Activated T-helper 2 cell treated with anti-CD3 and anti-CD28 coated beads, Interferon-gamma antibody, Interleukin-2, Interleukin-4, amounts not matched to agents 10 μg/mL and 5 μg/mL and 100 μg/mL, durations not matched to agents 14 hours and 24 hours and 36 hours (primary cell): ENCODE measurements at places on chromosomes 3 and 15.

DNA sequence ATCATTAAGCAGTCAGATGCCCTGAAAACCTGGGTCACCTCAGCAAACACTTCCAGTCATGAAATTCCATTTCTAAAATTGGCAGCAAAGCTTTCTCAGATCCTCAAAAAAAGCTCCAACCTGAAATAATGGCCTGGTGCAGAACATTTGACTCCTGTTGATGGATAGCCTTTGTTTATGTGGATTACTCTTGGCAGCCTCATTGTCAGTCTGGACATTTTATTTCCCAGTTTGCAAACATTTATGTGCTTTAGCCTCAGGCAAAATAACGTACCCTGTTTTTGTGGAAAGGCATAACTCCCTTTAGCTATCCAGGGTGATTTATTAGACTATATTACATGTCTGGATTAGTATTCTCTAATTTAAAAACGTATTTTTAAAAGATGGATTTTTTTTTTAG is 53.9 kb downstream of the PXYLP1 start:
- no peak for DNase-seq

- no peak for DNase-seq
Observed at GRCh38 chr15:91521548-91521947, 332.0 kb upstream of the SLCO3A1 start.

GRCh38 chr3:54273791-54274190 is 151.4 kb downstream of the CACNA2D3 start:
- DNase-seq = no peak

DNA sequence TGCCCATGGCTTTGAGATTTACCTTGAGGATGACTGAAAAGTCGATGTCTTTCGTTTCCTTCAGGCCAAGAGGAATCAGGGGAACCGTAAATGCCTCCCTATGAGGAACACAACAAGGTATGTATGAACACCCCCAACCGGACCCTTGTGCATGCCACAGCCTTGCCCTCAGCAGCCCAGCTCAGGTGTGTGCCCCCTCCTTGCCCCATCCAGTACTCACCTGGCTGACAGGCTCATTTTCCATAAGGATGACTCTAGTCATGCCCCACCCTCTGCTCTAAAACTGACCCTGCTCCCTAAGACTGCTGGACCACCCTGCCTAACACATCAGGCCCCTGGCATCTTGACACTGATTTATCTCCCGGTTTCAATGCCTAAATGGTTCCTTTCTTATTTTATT is 270.0 kb downstream of the GOLGA6L6 start:
- no peak for DNase-seq

DNA sequence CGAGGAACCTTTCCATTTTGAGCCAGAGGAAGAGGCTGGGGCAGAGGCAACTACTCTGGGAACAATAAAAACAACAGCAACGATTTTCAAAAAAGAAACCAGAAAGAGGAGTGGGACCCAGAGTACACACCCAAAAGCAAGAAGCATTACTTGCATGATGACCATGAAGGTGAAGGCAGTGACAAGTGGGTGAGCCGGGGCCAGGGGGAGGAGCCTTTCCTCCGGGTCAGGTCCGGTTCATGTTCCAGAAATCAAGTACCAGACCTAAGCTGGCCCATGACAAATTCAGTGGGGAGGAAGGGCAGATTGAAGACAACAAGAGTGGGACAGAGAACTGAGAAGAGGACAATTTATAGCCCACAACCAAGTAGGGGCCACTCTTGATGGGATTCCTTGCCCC is 77.2 kb upstream of the STT3B start:
- DNase-seq = no peak

- DNase-seq = no peak
Observed at GRCh38 chr15:101264011-101264410, 12.2 kb upstream of the CHSY1 start.

DNA sequence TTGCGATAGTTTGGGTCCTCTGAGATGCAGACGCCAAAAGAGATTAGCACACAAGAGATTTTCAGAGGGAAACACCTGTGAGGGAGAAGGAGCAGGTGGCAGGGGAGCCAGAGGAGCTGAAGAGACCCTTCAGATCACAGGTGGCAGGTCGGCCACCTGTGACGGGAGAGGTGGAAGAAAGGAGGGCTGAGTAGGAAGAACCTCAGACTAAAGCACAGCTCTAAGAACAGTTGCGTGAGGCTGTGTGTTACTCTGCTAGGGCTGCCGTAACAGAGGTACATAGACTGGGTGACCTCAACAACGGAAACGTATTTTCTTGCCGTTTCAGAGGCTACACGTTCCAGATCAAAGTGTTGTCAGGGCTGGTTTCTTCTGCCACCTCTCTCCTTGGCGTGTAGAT is 38.5 kb downstream of the C2CD4A start:
- no peak for DNase-seq

DNA sequence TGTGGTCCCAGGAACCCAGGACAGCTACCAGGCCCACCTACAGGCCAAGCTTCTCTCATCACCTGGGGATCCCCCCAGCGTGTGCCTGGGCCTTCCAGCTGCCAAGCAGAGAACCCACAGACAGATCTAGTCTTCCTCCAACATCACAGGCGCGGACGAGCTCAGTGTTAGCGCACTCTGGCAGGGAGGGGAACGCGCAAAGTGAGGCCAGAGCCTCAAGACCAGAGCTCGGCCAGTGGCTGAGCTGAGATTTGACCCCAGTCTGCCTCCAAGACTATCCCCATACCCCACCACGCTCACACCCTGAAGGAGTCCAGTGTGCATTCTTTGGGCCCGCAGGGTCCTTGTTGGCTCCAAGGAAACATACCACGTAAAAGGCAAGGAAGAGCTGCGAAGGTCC is 5.1 kb downstream of the MFGE8 start:
- no peak for DNase-seq

- no peak for DNase-seq
Observed at GRCh38 chr3:48238531-48239085, 2.3 kb upstream of the ZNF589 start.

- no peak for DNase-seq
Observed at GRCh38 chr3:46186471-46187340, 21.4 kb downstream of the CCR1 start.

- DNase-seq = no peak
Observed at GRCh38 chr3:4754180-4755086, 224.8 kb upstream of the BHLHE40 start.

DNA sequence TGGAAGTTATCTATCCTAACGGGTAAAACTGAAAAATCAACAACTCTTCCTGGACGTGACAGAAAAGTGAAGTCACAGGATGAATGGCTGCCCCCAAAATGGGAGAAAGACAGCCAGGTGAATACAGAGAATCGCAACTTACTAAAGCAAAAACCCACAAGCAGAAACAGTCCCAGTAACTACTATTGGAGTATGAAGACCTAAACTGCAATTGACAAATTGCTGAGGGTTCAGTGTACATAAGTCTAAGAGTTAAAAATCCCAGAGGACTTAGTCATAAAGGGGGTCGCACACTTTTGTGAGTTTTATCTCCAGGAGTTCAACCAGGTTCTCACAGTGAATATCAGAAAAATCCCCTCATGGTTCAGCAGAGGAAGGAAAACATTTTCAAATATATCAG is 56.8 kb upstream of the IMPG2 start:
- no peak for DNase-seq

- DNase-seq = no peak
Observed at GRCh38 chr3:119553823-119554415, 5.5 kb downstream of the CD80 start.

DNA sequence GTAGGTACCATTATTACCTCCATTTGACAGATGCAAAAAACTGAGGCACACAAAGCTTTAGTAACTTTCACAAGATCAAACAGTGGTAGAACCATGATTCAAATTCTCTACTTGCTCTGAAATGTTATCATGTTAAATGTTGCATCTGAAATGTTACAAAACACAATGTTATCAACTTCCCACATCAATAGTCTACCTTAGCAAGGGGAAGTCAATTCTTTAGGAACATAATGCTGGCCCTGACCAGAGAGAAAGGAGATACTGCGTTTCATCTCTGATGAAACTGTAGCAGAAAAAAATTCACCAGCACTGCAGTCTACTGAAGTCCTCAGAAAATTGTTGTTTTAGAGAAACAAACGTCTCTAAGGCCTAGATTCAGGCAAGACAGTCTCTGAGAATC is 174.1 kb downstream of the SATB1 start:
- no peak for DNase-seq

DNA sequence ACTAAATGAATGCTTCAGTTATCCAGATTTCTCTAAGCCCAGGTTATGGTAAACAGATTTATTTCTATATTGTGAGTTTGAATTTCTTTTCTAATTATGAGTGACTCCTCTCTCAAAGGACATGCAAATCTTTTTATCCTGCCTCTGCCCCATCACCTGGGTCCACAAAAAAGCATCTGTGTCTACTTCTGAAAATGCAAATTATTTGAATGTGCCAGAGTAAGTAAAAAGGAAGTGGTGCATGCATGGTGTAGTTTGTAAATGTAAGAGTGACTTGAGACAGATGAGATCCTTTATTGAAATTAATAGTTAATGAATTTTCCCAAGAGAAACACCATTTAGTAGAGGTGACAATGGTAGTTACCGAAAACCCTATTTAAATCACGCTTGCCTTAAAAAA is 26.9 kb downstream of the MCTP2 start:
- no peak for DNase-seq

DNA sequence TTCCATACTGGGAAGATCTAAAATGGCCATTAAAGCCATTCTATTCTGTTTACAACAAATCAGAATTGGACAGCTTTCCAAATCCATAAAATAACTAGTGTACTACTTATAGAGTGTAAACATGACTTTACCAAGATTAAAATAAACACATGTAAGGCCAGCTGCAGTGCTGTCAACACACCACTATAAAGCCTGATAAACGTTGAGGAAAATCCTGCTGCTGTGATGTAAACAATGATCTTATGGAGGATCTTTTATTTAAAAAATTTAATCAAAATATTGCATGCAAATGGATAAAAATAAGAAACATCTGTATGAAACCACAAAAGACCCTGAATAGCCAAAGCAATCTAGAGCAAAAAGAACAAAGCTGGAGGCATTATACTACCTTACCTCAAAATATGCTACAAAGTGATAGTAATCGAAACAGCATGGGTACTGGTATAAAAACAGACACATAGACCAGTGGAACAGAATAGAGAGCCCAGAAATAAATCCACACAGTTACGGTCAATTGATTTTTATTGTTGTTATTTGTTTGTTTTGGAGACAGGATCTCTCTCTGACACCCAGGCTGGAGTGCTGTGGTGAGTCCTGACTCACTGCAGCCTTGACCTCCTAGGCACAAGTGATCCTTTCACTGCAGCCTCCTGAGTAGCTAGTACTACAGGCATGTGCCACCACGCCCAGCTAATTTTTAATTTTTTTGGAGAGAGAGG is 428.8 kb upstream of the C2CD4B start:
- DNase-seq = no peak

GRCh38 chr3:146130881-146131371 is 30.1 kb downstream of the PLOD2 start:
- DNase-seq = no peak

GRCh38 chr15:39195961-39196486 is 384.9 kb upstream of the THBS1 start:
- DNase-seq = no peak

GRCh38 chr15:88322461-88322860 is 65.9 kb upstream of the NTRK3 start:
- no peak for DNase-seq

- DNase-seq = peak; percentile 37
Observed at GRCh38 chr15:69976366-69976994, 121.2 kb downstream of the TLE3 start.

DNA sequence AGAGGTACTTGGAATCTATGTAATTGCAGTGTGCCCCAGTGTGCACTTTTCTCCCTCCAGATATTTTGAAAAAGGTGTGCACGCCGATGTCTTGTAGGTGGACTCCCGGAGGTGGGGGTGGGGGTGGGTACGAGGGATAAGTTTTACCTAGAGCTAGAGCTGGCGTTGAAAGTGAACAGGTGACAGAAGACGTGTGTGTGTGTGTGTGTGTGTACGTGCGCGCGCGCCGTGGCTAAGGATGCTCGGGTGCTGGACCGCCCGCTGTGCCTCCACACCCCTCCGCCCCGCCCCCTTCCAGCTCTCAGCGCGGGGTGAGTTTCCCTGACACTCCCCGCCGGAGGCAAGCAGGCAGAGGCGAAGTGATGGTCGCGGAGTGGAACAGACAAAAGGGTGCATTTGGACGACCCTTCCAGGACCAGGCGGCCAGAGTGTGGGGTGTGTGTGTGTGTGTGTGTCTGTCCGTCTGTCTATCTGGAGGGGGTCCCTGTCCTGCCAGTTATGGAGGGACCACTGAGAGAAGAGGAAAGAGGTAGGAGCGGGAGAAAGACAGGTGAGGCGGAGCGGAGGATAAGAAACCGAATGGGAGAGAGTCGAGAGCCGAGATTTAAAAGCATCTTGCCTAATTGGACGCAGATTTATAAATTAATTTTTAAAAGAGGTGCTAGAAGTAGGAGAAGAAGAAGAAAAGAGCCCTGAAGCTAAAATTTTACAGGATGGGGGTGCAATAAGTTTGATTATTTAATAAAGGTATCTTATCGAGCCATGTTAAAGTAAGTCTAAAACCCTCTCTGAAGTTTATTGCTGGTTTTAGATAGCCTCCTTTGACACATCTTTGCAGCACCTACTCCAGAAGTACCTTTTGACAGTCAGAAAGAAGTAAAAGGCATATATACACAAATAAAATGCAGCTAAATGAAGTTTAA is 335.8 kb upstream of the THRB start:
- no peak for DNase-seq

DNA sequence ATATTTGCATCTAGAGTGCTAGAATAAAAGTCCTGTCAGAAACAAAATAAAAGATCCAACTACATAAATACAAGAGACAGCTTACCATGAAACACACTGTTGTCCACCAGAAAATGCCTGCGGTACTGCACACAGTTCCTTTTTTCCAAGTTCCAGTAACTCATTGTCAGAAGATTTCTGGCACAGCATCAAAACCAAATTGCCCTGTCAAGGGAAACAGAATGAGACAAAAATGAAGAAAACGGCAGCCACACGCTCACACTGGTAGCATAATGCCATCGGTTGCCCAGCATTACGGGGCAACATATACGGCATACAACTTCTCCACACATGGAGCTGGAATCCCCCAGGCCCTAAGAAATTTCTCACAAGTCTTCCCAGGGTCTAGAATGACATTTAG is 40.8 kb downstream of the PLCH1 start:
- DNase-seq = no peak

DNA sequence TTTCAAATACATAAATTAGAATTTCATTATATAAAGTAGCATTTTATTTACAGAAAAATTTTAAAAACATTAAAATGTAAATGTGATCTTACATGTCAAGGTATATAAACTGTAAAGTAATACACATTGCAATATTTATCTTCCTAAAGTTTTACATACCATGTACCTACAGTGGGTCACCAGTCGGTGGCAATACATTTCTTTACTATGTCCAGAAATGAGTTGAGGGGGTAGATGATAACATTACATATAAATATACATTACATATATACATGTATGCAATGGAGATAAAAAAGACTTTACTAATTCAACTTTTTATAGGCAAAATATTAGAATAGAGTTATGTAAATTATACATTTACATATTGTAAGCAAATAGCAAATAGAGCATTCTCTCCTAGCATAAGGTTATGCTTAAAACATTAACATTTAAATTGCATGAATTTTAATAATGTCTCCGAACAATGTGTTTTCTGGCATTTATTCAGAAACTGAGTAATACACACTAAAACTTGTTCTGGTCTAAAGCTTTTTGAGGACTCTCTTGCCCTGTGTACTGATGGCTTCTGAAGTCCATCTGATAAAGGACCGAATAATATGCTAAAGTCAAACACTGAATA is 93.3 kb upstream of the NLGN1 start:
- no peak for DNase-seq
